ENCODE measurements at places on chromosomes 6 and 20.

- DNase-seq: no peak
Measured at GRCh38 chr20:48794360-48794759, 33.4 kb downstream of the PREX1 start.

- no peak for DNase-seq
Measured at GRCh38 chr6:117477988-117478852, 4.3 kb upstream of the DCBLD1 start.

DNA sequence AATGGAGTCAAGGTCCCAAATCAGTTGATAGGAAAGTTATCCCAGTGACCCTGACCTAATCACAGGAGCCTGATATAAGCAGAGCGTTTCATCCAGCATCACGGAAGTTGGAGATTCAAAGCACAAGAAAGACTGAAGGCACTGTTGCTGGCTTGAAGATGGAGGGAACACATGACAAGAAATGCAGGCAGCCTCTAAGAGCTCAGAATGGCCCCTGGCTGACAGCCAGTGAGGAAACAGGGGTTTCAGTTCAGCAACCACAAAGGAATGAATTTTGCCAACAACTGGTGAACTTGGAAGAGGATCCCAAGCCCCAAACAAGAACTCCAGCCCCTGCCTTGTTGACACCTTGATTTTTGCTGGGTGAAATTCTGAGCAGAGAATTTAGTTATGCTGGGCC is 778.5 kb downstream of the MAFB start:
- no peak for DNase-seq

- no peak for DNase-seq
Measured at GRCh38 chr6:48135323-48136084, 24.5 kb upstream of the PTCHD4 start.

GRCh38 chr6:73231986-73232391 is 6.7 kb upstream of the KHDC1L start:
- DNase-seq: no peak

DNA sequence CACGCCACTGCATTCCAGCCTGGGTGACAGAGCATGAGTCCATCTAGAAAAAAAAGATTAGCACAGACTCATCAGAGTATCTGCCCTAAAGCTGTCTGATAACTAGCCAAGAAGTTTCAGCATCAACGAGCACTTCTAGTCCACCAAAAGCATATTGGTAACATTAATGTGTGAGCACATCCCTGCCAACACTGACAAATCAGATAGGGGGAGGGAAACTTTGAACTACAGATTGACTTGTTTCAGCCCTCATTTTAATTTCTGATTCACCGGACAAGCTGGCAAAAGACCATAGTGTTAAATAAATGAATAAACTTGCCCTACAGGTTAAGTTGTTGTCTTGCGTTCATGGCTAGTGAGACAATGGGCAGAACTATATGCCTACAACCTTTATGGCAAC is 7.7 kb upstream of the SEC63 start:
- DNase-seq: no peak

DNA sequence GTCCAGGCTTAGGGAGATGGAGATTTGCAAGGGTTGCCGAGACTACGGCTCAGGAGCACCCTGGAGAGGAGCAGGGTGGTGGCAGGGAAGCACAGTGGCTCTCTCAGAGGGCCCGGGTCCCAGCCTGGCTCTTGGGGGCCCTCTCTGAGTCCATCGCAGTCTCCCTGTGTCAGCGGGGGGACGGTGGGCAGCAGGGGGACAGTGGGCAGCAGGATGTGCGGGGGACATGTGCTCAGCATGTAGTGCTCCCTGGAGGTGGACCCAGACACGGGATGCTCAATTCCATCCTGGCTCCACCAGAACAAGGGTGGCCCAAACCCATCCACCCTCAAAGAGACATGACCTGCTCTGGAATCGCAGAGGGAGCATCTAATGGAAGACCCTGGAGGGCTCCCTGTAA is 43.0 kb upstream of the ZBP1 start:
- peak; percentile 17 for DNase-seq

- DNase-seq: no peak
Measured at GRCh38 chr6:109653264-109653663, 37.7 kb downstream of the AK9 start.

GRCh38 chr6:6771964-6772363 is 183.4 kb downstream of the LY86 start:
- DNase-seq: no peak

- DNase-seq: no peak
Measured at GRCh38 chr6:4606821-4607704, 169.1 kb upstream of the CDYL start.

DNA sequence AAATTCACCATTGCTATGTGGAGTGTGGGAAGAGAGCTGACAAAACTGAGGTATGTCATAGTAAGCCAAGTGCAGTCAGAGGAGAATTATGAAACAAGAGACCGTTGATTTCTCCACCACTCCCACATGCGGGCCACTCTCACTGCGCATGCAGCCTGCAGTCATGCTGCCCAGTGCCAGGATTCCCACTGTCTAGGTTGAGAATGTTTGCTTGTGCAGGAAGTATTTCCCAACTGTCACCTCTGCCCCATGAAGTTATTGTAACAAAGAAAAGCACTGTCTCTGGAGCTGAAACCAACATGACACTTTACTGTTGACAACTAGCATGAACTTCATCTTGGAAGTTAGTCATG is 18.7 kb upstream of the SFT2D1 start:
- no peak for DNase-seq

GRCh38 chr20:53498341-53498740 is 95.3 kb downstream of the ZNF217 start:
- no peak for DNase-seq

DNA sequence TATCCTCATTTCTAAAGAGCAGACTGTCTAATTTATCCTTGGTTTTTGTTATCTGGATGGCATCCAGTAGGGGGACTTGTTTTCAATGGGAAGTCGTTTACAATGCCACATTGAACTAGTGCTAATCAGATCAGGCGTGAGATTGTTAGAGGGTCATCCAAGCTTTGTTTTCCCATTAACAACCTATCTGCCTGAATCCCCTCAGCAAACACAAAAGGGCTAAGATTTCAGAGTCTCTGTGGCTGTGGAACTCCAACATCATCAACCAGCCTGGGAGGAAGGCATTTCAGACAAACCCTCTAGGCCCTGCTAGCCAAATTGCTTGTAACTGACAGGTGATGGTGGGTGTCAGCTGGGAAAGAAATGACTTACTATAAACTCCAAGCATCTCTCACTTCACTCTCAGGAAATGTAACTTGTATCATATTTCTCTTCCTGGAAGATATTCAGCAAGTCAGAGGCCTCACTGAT is 47.7 kb downstream of the COL19A1 start:
- no peak for DNase-seq

Measured in activated effector memory CD4-positive, alpha-beta T cell treated with anti-CD3 and anti-CD28 coated beads, Interleukin-2, amount 50 U/mL, for 16 hours (primary cell).